ENCODE measurements at places on chromosomes 16 and 17.

DNA sequence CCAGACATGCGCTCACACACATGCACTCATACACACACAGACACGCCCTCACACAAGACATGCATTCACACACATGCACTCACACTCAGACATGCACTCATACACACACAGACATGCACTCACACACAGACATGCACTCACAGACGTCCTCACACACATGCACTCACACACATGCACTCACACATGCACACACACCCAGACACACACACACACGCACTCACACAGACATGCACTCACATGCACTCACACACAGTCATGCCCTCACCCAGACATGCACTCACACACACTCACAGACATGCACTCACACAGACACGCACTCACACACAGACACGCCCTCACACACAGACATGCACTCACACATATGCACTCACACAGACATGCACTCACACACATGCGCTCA, 2.1 kb upstream of the ZNF469 start:
- no peak for DNase-seq

DNA sequence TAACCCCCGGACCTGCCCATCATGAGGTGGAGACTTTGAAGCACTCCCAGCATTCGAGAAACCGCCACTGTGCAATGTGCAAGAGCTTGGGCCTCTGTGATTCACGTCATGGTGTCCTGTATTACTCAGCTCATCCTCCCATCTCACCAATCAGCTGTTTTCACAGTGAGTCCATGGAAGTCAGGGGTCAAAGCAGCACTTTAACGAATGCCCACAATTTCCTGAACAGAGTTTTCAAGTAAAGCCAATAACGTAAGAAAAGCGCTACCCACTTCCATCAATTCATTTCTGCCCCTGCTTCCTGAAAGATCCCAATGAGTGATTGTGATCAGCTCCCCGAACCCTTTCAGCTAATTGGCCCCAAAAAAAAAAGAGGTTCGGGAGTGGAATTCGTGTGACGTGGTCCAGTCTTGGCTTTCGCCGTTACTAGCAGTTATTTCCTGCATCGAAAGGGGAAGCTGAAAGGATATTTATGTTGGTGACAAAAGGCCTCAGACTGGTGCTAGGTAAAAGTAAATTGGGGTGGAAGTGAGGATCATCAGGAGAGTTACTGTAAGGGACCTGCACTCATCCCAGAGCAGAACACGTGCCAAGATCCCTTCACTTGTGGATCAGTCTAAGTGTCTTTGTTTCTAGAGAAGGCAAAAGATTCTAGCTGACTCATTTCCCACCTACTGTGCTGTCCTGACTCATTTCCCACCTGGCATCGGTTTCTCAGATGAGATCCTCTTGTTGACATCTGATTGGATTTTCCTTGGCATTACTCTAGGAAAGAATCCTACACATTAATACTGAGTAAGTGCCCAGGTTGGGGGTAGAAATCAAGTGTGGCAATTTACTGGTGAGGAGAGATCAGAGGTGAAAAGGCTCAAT, 136.7 kb upstream of the NUDT7 start:
- no peak for DNase-seq

GRCh38 chr17:72865954-72866353, 226.5 kb downstream of the SLC39A11 start:
- no peak for DNase-seq

- no peak for DNase-seq
Measured at GRCh38 chr17:76553178-76553908, 13.5 kb downstream of the PRCD start.

- no peak for DNase-seq
Measured at GRCh38 chr16:12271006-12271405, 294.5 kb downstream of the SNX29 start.

DNA sequence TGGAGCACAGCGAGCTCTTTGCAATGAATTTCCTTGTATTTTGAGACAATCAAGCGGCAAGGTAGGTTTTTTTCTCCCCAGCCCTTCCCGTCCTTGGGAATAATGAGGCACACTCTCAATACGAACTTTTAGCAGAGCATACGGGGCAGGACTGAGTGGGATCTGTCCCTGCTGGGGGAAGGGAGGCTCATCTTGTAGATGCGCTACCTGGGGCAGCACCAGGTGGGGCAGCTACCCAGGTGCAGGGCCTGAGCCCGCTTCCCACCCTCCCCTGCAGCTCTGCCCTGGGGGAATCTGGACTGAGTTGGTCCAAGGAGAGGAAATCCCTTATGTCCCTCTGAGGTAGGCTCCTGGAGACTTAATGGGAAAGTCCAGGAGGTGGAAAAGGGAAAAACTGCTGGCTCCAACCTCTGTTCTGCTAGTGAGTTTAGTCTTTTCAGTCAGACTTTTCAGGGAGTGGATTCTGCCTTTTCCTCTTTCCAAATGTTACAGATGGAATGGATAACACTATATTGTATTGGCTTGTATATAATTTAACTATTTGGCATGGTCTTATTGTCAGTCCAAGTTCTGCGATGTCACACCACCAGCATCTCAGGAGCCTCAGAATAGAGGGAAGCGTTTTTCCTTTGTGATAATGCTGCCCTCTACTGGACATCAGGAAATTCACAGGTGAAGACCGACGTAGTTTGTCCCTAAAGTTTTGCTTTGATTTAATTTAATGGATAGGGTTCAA, 9.6 kb upstream of the CES1 start:
- DNase-seq, result no peak

GRCh38 chr17:78669256-78669974, 92.2 kb upstream of the DNAH17 start:
- no peak for DNase-seq

GRCh38 chr16:67407176-67407787, 9.0 kb downstream of the ZDHHC1 start:
- no peak for DNase-seq

DNA sequence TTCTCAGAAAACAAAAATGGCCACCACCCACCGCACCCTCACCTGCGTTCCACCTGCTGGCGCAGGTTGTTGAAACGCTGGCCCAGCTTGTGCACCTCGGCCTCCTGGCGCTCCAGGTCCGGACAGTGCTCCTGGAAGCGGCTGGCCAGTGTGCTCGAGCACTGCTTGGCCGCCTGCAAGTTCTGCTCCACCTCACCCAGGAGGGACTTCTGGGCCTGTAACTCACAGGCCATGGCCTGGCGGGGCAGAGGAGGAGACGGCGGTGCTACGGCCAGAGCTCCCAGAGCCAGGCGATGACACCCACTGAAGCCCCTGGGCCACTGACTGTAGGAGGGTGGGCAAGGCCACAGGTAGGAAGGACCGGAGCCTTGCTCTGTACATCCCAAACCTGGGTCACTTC, 43.4 kb downstream of the UBN1 start:
- no peak for DNase-seq

DNA sequence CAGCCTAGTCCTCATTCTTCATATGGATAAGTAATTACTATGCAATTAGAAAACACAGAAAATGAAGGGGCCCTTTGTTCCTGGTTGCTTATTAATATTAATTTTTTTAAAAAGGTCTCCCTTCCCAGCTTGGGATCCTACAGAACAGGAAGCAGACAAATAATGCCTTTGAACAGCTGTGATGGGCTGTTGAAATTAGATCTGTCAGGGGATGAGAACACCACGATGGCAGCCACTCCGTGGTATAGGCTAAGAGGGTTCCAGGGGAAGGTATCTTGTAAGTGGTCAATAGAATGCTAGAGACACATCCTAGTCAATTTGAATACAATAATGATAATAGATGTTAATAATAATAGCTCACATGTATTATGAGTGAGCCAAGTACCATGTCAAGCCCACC, 83.1 kb downstream of the CCDC182 start:
- DNase-seq, result no peak

DNA sequence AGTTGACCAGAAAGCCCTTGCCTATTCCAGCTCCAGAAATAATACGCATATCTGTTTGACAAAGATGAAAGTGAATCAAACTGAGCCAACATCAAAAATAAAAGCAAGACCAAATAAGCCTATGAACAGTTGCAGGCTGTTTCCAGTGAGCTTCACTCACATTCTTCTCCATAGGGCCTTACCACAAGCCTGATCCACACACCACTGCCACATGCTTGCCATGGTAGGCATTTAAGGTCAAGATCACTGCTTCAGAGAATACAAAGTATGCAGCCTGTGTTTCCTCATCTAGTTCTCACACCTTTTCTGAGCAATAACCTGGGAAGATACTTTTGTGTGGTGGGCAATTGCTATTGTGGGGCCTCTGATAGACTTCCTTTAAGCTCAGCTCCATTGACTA, 1060.2 kb downstream of the CDH11 start:
- no peak for DNase-seq

- no peak for DNase-seq
Measured at GRCh38 chr16:26772503-26772902, 294.2 kb upstream of the C16orf82 start.

DNA sequence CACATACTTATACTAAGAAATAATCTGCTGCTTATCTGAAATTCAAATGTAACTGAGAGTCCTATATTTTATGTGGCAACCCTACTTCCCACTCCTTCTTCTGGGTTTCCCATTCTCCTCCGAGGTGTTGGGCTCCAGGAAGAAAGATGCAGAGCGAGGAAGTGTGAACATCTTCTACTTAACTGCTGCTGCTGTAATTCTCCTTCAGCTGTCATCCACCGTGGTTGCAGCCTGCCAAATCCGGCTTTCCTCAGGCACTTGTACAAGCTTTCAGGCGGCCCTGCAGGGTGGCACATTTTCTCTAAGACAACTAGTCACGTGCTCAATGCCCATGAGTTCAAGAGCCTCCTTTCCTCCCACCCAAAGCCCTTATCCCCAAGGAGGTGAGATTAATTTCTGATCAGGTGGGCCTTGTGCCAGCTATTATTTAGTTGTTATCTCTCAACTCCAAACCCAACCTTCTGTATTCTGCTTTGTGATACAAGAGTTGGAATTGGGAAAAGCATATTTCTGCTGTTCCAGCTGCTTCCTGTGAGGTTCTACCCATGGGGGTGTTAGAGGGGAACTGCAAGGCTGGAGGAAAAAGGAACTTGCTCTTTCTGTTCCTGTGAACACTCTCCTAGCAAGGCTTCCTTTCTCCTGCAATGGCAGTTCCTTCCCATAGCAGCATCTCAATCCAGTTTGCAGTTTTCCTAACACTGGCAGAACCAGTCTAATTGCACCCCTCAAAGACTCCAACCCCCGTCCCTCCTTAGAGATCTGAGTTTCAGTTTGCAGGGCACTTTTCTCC, 67.6 kb upstream of the RBBP6 start:
- DNase-seq, result no peak

- DNase-seq, result no peak
Measured at GRCh38 chr16:28858421-28858820, 5.2 kb upstream of the SH2B1 start.

- DNase-seq, result no peak
Measured at GRCh38 chr17:40956401-40957254, 10.1 kb downstream of the KRT39 start.

- no peak for DNase-seq
Measured at GRCh38 chr17:42596386-42596785, 12.8 kb downstream of the RETREG3 start.

DNA sequence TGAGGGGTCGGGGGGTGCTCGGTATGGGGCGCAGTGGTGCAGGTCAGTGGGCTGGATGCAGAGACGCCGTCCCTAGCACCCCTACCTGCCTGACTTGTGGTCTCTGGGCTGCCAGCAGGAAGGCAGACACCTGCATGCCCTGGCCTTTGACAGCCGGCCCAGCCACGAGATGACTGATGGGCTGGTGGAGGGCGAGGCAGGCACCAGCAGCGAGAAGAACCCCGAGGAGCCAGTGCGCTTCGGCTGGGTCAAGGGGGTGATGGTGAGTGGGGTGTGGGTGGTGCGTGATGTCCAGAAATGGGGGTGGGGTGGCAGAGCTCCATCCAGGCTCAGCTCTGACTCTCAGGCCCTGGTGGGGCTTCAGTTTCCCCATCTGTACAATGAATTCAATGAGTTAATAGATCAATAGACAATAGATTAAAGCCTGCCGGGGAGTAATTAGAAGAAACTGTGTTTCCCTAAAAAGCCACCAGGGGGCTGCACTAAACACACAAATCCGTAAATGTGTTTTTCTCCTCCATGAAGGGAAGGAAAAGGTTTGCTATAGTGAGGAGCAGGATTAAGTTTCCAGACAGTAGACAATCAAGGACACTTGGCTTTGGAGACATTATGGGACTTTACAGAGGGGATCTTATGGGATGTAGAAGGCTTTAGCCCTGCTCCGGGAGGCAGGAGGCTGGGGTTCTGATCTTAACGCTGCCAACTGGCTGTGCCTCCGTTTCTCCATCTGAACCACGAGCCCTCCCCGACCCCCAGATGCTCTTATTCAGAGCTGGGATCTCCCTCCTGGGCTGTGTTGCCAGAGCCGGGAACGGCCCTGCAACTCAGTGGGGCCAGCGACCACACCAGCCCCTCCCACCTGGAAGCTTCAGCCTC, 2.2 kb downstream of the SLC12A3 start:
- DNase-seq, result no peak

- no peak for DNase-seq
Measured at GRCh38 chr16:13529193-13529982, 390.6 kb upstream of the ERCC4 start.

DNA sequence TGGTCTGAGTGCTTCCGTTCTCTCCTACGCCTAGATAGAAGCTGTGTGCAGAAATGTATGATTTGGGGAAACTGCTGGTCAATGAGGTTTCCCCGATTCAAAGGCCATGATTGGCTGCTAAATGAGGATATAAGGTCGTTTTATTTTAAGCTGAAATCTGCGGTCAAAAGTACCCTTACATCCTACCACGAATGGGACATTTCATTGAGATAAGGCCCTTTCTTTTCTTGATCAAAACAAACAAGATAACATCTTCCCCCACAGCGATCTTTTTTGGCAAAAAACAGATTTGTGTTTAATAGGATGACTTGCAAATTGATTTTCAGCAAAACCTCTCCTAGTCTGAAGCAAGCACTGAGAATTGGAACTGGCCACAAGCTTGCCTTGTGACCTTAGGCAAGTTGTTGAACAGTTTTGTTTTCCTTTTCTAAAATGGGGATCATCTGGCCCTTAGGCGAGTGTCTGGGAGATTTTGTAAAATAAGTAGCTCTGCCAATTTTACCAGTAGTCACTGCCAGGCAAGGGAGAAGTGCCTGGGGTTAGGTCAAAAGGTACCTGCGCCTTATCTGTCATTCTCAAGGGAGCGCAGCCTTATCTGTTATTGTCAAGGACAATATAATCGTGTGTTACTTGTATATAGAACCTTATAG, 635 bp downstream of the SCPEP1 start:
- no peak for DNase-seq

DNA sequence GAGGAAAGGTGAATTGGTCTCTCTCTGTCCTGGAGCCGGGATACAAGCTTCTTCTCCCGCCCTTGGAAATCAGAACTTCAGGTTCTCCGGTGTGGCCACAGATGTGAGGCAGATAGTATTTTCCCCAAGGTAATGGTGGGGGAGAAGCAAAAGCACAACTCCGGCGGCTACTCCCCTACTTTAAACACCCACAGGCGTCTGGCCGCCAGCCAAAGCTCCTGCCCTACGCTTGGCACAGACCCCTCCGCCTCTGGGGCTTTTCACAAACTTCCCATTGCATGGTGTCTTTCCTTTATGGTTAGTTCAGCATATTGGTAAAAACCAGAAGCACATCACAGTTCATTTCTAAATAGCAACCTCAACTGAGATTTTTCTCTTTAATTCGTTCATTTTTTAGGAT, 39.4 kb upstream of the B4GALNT2 start:
- no peak for DNase-seq

GRCh38 chr16:19532601-19533000, 8.9 kb downstream of the CCP110 start:
- DNase-seq, result no peak

GRCh38 chr16:71360378-71360777, 1.9 kb downstream of the CALB2 start:
- no peak for DNase-seq
